ENCODE measurements at places on chromosomes 4 and X.

GRCh38 chrX:41337140-41337539 lies 3.2 kb downstream of the DDX3X start:
- no peak for DNase-seq

DNA sequence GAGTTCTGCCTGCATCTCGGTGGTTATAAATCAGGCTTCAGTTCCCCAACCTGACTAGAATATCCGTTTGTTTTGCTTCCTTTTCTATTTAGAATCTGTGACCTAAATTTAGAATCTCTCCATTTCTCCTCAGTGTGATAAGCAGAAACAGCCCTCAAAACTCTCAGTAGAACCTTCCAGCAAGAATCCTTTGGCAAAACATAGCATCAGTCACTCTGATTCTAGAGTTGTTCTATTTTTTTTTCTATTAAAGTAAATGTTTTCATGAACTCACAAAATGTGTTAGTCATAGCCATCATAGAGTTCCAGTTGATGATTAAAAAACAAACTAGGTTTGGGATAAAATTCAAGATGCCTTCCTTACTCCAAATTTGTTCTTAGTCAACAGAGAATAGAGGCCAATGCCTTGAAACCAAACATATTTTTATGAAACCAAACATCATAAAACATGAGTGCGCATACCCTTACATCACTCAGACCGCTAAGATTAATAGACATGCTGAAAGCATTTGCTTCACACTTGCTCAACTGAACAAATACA lies 13.2 kb upstream of the C1QTNF7 start:
- no peak for DNase-seq

- DNase-seq = no peak
Measured at GRCh38 chr4:159487284-159487747, 384.4 kb downstream of the RAPGEF2 start.

GRCh38 chrX:12401252-12401651 lies 263.0 kb downstream of the FRMPD4 start:
- DNase-seq = no peak

- DNase-seq = no peak
Measured at GRCh38 chrX:118250445-118250844, 95.5 kb upstream of the WDR44 start.

DNA sequence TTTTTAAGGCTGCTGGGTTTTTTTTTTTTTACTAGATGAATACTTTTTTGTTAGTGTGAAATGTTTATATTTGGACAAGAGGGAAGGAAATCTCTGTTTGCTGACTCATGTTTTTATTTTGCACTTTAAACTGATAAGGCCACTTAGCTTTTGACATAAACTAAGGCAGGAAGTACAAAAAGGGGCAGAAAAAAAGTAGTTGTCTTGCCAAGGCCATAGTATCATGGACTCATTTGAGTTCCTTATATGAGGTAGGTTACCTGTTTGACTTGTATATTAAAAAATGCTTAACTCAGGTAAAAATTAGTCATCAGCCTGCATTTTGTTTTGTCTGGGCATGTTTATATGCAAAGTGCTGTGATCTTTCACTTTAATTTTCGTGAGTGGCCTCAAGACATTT lies 26.0 kb downstream of the SMAD1 start:
- no peak for DNase-seq

GRCh38 chr4:140884431-140885058 lies 128.4 kb upstream of the TBC1D9 start:
- no peak for DNase-seq

DNA sequence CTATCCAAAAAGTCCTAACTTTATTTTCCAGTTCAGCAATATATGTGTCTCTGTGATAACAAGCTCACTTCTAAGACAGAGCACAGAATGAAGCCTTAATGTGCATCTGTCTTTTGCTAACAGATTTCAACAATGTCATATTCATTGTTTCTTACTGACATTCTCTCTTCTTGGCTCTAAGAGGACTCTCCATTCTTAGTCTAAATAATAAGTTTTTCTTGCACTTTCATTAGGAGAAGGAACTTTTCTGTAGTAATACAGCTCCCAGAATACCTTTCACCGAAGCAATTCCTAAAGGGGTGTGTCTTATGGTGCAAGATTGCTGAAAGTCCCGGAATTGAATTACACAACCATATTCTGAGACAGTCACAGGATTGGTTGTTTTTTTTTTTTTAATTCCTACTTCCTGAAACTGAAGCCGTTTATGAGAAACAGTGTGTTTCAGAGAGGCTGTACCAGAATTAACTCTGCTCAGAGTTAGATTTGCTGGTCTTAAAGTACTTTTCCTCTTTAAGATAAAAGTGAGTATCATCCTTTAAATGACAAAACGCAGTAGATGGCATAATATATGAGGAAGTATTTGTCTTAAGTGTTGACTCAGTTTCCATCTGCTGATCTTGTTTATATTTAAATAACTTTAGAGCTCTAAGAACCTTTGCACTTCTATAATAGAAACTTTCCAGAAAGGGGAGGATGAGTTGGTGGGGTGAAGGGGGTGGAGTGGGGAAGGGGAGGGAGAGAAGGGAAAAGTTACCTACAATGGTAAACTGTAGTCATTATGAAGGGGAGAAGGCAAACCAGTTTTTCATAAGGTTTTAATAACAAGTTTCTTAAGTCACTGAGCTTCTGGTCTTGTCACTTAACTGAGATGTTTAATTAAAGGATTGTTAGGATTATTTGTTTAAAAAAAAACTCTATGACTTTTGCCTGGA lies at the start of gene ALPK1:
Gene ALPK1 (plus strand): TSS at position 421 of the 932 bp plus-strand sequence.
- DNase-seq = no peak

GRCh38 chr4:98516042-98516440 lies 142.4 kb downstream of the TSPAN5 start:
- DNase-seq = no peak

GRCh38 chr4:142697320-142697719 lies 148.8 kb downstream of the INPP4B start:
- no peak for DNase-seq

DNA sequence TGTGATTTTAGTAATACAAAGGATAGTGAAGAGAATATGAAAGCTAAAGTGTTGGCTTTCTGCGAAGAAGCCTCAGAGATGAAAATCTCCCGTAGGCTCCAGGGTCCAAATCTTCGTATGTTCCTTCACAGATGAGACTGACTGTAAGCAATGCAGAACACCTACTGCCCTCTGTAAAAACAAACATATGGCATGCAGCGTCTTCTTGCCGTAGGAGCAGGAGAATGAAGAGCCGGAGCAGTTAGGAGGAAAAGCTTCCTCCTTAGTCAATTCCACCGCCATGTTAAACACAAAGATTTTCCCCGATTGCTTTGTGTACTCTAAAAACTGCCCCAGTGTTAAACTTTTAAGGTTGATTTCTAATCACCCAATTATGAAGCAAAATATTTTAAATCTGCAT lies 22.5 kb downstream of the RWDD4 start:
- no peak for DNase-seq

GRCh38 chr4:113462286-113462685 lies 299.3 kb downstream of the CAMK2D start:
- DNase-seq = no peak

DNA sequence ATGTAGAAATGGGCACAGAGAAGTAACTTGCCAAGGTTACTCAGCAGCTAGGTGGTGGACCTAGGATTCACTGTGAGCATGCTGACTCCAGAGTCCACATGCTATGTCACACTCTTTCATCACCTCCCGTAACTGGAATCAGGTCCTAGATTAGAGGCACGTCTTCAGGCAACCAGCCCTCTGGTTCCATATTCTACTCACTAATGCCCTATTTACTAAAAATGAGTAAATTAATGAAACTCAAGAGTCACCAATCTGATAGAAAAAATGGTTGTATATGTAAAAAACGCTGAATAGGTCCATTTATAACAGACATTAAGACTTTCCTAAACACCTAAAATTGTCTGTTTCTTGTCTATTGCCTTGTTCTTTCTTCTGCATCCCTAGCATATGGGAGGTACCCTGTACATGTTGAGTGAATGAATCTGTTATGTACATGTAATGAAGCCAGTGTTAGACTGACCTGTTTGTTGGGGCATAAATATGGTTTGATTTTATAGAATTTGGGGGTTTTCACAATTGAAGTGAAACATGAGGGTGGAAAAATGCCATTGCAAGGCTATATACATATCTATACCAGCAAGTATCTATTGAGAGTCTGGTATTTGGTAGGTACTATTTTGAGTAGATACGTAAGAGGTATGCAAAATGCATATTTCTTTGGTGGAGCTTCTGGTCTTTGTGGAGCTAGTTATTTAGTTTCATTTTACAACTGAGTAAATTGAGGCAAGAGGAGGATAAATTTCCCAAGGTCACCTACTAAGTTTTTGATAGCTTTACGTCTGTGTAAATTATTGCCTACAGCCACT lies 7.5 kb upstream of the RUFY3 start:
- no peak for DNase-seq

- no peak for DNase-seq
Measured at GRCh38 chr4:10045481-10045880, 24.2 kb upstream of the SLC2A9 start.

GRCh38 chrX:482702-483203 lies 96.0 kb upstream of the PPP2R3B start:
- DNase-seq = no peak

DNA sequence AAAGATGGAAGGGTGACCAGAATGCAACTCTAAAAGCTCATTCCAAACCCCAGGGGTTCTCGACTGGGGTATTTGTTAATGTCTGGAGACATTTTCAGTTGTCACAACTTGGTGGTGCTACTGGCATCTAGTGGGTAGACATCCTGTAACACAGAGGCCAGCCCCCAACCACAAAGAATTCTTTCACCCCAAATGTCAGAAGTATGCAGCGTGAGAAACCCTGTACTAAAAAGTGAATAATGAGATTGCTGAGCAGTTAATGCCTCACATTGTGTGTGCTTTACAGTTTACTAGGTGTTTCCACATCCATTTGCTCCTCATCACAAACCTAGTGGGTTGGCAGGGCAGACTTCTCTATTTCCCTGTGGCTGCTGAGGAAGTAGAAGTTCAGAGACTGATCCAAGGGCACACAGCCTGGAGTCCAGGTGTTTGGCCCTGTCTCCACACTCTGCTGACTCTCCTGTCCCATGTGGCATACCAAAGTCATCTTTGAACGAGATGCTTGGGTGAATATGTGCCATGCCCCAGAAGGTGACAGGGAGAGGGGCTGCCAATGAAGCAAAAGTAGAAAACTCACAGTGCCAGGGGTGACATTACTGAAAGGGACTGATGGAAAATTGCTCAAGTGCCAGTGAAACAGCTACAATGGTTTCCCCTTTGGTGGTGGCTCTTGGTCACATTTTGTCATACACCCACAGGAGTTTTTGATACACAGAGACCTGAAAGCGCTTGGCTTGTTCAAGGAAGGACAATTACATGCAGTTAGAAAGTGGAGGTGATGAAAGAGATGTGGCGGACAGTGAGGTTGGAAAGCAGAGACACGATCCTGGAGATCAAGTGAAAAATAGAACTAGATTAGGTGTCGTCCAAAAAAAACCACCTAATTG lies 10.1 kb upstream of the TMEM154 start:
- DNase-seq = no peak

DNA sequence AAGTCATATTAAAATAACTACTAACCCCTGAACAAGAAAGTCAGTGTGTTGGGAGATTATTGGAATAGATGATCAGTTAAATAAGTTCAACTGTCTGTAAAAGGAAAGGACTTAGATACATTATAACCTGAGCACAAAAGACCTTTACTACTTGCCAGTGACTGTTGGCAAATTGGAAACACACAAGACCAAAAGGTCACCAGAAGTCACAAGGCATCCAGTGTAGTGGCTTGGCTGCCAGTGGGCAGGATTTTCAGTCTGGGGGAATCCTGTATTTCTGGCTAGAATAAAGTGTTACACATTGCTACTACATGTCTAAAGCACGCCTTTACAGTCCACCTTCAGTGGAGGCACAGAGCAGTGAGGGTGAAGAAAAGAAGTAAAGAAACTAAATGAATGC lies 108.3 kb upstream of the AR start:
- no peak for DNase-seq

Measured in stimulated activated CD8-positive, alpha-beta memory T cell treated with anti-CD3 and anti-CD28 coated beads, Interleukin-7, amount 100 ng/mL, for 1 hour (primary cell).